ENCODE measurements at places on chromosomes 5 and 9.

DNA sequence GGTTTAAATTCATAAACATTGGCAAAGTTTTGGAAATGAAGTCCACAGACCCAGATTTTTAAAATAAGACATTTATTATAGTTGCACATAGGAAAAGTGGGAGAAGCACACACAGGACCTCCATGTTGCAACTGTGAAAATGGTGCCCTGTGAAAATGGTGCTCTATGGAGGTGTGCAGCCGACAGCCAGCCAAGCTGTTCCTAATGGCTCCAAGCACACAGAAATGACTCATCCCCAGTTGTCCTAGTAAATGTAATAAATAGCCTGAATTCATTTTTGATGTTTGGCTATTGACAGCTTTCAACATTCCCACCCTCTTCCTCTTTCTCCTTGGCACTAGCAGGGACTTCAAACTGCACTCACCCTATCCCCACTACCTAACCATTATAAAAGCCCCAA is 590.9 kb downstream of the CAAP1 start:
- peak; percentile 6 for DNase-seq

DNA sequence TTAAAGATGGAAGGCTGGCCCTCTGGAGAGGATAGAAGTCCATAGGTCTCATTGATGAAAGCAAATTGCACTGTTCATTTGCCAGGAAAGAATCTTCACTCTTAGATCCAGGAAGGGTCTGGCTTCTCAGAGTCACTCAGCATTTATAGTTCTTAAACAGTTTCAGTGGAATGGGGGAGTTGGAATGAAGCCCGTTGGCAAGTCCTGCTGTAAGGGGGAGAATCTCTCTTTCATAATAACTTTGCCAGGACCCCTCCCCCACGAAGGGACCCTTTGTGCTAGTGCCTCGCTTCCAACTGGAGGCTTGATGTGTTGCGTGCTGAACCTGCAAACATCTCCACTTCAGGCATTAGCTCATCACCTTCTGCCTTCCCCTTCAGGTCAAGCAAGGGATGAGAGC is 57.1 kb downstream of the ENTREP1 start:
- no peak for DNase-seq

DNA sequence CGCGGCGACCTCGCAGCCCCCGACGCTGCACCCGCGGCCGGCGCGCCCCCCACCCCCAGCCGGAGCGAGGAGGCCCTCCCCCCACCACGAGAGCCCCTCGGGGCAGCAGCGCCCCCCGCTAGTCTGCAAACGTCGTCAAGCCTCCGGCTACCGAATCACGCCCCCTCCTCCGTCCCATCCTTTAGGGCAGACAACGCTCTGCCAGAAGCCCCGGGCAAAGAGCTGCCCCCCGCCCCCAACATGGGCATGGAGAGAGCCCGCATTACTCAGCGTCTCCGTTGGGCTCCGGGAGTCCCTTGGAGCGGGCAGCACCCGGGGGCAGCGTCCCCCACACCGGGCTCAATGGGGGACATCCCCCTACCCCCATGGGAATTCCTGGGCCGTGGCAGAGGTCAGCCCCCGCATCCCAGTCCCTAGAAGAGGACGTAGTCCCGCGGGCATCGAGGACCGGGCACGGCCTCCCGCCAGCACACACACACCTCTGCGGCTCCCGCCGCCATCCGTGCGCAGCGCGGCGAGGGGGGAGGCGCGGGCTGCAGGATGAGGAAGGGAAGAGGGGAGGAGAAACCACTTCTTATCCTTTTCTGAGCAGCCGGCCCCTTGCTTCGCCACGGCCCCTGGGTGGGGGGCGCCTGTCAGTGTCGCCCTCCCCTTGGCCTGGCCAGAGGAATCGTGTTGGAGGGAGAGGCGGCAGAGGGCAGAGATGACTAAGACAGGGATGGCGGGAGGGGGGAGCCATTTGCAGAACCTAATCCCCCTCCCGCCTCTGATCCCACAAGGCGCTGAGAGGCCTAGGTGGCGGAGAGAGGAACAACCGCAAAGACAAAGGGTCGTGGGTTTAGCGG is 750 bp downstream of the DNM1 start:
- peak; percentile 50 for DNase-seq

DNA sequence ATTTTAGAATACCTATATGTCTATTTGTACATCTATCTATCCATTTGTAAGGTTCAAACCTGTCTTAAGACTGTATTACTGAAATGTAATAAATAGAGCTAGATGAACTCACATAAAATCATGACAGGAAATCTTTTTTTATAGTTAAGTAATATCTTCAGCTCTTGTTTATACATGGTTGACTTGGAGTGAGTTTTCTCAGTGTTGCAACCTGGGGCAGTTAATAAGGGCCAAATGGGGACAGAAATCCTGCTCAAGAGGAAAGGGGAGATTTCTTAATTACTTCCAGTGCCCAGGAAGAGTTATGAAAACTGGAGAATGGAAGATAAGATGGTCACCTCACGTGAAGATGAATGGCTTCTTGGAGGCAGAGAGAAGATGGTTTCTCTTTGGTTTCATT is 265.1 kb upstream of the FBXL7 start:
- DNase-seq: no peak

DNA sequence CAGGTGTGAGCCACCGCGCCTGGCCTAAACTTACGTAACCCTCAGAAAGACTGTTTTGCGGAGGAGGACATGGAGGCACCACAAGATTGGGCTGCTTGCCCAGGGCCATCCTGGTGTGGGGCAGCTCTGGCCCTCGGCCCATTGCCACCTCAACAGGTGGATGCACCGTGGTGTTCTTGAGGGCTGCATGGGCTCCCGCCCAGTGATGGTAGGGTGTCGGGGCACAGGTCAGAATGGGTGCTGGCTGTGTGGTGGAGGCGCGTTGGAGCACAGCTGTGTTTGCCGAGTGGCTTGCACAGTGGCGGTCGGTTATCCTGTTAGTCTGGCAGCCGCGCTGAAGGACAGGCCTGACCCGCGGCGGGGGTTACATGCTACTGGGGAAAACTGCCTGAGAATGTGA is 196.9 kb downstream of the CACNA1B start:
- no peak for DNase-seq

- DNase-seq: peak; percentile 69
Measured at GRCh38 chr5:57468481-57469163, 14.0 kb downstream of the ACTBL2 start.

- no peak for DNase-seq
Measured at GRCh38 chr9:89871871-89872331, 267.1 kb downstream of the GADD45G start.

DNA sequence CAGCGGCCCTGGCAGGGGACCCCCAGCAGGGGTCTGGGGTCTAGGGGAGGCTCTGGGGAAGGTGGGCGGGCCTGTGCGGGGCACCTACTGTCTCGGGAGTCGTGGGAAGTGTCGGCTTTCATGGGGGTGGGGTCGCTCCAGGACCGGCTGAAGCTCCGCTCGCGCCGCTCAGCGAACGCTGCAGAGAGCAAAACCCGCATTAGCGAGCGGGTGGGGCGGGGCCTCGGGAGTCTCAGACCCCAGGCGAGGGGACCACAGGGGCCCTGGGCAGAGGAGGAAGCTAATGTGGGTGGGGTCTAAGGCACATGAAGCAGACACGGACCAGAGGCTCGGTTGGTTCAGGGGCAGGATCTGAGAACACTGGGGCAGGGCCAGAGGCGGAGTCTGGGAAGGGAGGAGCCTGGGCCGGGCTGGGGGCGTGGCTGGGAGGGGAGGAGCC is 5.5 kb downstream of the NSMF start:
- DNase-seq: peak; percentile 78

DNA sequence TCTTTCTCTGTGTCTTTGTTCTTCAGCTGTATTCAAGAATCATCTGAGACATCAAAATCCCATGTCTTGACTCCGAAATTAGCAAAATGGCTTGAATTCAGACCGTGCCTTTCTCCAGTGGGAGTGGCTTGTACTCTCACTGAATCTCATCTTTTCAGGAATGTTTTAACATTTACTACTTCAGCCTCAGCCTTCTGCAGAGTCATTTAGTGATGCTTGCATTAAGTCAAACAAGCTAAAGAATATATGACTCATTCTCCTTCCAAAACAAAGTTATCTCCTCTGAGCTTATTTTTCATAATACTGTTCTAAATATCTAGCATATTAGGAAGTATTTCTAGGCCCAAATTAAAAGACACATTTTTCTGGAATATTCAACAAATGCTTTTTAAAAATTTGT is 205.3 kb downstream of the CDH10 start:
- DNase-seq: no peak

DNA sequence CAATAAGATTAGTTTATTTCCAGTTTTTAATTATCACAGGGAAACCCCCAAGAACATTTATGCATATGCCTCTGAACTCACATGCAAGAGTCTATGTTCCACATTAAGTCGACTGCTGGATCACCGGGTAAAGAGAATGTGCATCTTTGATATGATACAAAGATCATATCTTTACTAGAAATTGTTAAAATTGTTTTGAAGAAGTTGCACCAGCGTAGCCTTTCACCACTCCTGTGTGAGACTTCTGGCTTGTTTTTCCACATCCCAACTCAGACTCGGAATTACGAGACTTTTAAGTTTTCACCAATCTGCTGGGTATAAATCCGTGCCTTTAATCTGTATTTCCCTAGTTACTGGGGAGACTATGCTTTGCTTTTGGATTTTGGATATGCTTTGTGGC is 113.2 kb downstream of the CEMIP2 start:
- DNase-seq: no peak

GRCh38 chr9:14158136-14158813 is 155.7 kb downstream of the NFIB start:
- no peak for DNase-seq

- DNase-seq: peak; percentile 90
Measured at GRCh38 chr5:122723606-122724352, 51.1 kb upstream of the SNX2 start.

GRCh38 chr9:133331221-133331620 is 4.8 kb downstream of the SURF6 start:
- no peak for DNase-seq

- DNase-seq: no peak
Measured at GRCh38 chr9:75939536-75940111, 49.2 kb downstream of the PCSK5 start.

DNA sequence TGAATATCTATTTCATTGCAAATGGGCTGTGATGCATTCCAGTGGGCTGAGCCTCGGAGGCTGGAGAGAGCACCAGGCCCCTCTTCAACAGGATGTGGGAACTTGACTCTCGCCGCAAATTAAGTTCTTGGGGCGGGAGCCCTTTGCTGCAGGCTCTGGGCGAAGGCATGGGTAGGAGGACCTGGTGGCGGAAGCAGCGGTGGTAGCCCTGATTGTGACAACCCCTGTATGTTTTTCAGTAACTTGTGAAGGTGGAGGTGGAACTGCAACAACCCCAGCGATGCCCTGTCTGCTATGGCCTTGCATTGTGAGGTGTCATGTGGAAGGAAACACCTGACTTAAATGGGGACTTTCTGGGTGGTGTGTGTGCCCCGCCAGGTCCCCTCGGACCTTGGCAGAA is 9.4 kb downstream of the FYB1 start:
- DNase-seq: no peak

GRCh38 chr5:133669472-133669871 is 57.1 kb upstream of the FSTL4 start:
- DNase-seq: no peak

DNA sequence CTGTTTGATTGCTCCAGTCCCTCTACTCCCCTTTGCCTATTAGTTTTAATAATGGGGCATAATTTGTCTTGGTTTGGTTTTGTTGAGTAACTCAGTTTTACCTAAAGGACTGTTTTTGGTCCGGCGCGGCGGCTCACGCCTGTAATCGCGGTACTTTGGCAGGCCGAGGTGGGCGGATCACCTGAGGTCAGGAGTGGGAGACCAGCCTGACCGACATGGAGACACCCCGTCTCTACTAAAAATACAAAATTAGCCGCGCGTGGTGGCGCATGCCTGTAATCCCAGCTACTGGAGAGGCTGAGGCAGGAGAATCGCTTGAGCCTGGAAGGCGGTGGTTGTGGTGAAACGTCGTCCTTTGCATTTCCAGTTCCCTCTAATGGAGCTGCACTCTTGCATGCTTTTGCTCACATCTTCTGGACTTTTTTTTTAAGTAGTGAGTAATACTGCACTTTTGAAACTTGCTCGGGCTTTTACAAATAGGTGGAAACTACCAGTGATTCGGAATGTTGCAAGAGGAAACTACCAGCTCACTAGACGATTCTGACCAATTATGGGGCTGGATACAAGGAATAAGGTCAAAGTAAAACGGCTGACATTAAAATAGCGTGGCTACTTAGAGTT is 721 bp upstream of the MAML1 start:
- DNase-seq: peak; percentile 79

- DNase-seq: peak; percentile 72
Measured at GRCh38 chr9:92100237-92100911, 14.8 kb downstream of the SPTLC1 start.

GRCh38 chr5:124995421-124995820 is 249.0 kb upstream of the ZNF608 start:
- DNase-seq: peak; percentile 28

DNA sequence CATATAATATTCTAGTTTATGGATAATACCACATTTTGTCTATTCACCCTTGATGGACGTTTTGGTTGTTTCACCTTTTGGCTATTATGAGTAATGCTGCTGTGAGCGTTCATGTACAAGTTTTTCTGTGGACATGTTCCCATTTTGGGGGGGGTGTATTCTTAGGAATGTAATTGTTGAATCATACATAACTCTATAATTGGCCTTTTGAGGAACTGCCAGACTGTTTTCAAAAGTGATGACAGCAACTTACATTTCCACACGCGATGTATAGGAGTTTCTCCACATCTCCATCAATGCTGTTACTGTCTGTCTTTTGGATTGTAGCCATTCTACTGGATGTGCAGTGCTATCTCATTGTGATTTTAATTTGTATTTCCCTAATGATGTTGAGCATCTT is 69.8 kb downstream of the SLC46A2 start:
- DNase-seq: peak; percentile 97

- no peak for DNase-seq
Measured at GRCh38 chr5:171390883-171391677, 3.4 kb downstream of the NPM1 start.

GRCh38 chr9:27474305-27474704 is 49.8 kb upstream of the IFNK start:
- DNase-seq: no peak
